ENCODE measurements at places on chromosomes 11 and 22.

GRCh38 chr11:101482556-101483124 lies 101.2 kb downstream of the TRPC6 start:
- DNase-seq = no peak

GRCh38 chr11:2101171-2101675 lies 38.0 kb downstream of the IGF2 start:
- no peak for DNase-seq

DNA sequence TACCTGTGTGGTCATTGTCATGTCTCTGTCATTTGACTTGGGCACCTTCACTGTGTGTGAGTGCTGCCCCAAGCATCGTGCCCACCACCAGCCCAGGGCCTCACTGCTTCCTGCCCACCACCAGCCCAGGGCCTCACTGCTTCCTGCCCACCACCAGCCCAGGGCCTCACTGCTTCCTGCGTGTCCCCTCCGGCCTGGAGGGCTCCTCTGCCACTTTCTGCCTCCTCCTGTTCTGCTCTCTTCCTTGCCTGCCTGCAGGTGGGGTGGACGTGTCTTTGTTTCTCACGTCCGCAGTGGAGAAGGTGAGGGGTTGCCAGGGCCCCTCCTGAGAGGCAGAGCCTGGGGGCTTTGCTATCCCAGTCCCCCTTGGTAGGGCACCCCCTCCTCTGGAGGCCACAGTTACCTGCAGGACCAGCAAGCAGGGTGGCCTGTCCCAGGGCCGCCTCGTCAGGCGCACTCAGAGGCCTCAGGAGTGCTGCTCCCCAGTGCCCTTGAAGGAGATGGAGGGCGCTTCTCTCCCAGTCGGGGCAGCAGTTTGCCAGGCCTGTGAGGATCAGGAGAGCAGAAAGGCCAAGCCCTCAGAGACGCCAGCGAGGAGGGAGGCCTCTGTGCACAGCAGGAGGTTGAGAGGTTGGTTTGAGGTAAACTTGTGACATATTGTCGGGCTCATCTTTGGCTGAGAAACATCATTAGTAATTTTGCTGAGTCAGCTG lies 290.7 kb downstream of the TBC1D22A start:
- DNase-seq = no peak

DNA sequence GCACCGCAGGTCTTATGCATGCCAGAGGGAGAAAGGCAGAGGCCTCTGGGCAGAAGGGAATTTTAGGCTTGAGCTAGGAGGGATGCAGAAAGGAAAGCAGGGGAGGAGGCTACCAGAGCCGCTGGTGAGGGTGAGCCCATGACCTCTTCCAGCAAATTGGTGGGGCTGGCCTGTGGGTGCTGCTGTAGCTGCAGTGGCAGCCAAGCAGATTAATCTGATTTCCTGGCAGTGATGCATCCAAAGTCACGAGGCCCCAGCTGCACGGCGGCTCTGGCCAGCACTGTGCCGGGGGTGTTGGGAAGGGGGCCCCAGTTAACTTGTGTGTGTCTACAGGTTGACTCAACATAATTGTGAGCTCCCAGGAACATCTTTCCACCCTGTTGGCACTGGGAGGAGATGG lies 41.4 kb upstream of the B3GAT1 start:
- no peak for DNase-seq

GRCh38 chr22:49266561-49267519 lies 560.8 kb downstream of the BRD1 start:
- no peak for DNase-seq

- DNase-seq = no peak
Observed at GRCh38 chr22:49948116-49948957, 12.2 kb upstream of the PIM3 start.

GRCh38 chr22:46721501-46722085 lies 16.5 kb downstream of the CERK start:
- no peak for DNase-seq
